Esophagus squamous epithelium (tissue), 5 donors: ENCODE measurements at places on chromosomes 2 and 18.

DNA sequence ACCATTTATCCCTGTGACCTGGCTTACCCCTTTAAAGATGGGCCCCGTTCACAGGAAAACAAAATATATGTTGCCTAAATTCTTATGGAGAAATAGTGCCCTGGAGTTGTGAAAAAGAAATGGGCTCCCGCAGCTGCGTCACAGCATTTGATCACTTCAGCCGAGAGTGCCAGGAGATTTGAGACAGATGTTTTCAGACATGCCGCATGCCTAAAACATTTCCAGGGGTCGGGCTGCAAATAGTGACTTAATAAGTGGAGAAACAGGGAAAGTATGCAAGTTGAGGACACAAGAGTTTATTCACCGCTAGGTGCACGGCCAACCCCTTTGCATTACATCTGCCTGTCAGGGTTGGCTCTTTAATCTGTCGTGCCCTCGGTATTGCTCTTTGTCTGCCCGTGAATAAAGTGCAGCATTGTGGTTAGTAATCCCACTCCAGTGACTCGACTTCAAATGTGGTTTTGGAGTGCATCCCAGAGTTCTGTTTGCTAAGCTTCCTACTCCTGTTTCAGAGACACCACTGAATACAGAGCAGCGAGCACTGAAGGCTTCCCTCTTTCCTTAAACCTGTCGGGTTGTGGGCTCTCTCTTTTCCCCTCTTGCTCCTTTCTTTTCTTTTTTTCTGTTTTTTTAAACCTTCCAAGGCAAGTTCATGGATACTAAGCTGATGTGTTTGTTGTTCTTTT is 187.5 kb downstream of the LTBP1 start:
- no peak for DNase-seq

DNA sequence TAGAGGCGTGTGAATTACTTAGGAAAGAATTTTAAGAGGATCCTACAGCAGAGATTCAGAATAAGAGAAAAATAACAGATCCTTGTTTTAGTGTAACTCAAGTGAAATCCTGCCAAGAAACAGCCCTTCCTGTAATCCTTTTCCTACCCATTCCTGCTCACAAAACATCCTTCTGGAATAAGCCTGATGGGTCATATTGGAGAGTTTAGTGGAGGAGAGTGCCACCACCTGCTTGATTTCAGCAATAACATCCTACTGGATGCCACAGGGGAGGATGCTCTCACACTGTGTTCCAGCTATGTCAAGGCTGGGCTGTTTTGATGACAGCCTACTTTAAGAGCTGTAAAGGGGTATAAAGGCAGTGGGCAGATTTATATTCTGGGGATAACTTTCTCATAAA is 54.8 kb upstream of the CCDC178 start:
- DNase-seq: no peak

DNA sequence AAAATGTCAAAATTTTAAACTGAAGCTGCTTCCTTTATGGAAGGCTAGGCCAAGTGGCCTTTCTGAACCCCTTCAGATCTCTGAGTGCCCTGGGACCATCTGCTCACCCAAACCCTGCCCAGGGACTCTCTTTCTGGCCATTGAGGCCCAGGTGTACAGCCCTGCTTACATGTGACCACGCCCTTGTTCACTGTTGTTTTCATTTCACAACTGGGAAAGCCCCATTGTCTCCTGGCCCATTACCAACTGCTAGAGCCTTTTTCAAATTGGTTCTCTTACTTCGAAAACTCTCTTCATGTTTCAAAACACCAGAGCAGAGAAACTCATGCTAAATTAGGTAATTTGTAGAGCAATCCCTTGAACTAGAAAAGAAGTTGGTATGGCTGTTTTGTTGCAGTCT is 219.5 kb upstream of the TANK start:
- DNase-seq: no peak

- DNase-seq: no peak
Observed at GRCh38 chr2:133667085-133667484, 98.8 kb upstream of the NCKAP5 start.

- no peak for DNase-seq
Observed at GRCh38 chr2:234164493-234165413, 114.3 kb downstream of the SPP2 start.

DNA sequence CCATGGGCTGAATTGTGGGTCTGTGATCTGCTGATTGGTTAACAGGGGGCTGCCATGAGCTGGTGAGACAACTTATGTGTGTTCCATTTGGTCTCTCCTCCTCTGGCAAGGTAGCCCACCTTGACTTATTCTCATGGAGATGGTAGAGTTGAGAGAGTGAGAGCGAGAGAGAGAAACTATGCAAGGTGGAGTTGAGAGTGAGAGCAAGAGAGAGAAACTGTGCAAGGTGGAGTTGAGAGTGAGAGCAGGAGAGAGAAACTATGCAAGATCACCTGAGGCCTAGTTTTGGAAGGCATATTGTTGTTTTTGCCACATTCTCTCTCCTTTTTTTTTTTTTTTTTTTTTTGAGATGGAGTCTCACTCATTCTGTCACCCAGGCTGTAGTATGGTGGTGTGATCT is 155.7 kb downstream of the UBR3 start:
- no peak for DNase-seq

DNA sequence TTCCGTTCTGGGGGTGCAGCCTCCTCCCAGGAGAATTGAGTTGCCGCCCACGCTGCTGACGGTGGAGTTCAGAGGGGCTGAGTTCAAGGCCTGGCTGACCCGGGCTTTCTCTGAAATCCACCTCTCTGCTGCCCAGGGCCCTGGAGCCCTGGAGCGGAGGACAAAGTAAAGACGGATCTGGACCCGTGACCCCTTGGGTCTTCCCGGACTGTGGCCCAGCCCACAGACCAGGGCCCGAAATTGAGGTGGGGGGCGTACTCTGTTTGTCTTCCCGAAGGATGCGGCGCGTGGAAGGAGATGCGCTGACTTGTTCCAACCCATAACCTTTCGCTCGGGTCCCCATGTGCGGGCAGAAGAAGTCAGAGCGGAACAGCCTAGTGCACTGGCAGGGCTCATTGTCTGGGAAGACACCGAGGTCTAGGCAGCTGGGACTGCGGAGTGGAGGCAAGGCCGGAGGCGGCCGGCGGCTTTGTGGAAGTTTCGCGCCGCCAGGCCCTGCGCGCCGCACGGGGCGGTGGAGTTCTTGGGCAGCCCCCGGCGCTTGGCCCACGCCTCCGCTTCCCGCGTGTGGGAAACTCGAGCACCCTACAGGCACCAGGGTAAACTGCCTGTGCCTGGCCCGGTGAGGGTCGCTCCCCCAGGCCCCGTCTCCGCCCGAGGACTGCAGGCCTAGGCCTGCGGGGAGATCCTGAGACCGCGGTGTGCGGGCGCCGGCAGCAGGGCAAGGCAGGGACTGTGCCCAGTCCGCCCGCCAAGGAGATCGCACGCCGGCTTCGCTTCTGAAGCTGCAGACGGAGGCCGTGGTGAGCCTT is 9.8 kb downstream of the POU3F3 start:
- no peak for DNase-seq

DNA sequence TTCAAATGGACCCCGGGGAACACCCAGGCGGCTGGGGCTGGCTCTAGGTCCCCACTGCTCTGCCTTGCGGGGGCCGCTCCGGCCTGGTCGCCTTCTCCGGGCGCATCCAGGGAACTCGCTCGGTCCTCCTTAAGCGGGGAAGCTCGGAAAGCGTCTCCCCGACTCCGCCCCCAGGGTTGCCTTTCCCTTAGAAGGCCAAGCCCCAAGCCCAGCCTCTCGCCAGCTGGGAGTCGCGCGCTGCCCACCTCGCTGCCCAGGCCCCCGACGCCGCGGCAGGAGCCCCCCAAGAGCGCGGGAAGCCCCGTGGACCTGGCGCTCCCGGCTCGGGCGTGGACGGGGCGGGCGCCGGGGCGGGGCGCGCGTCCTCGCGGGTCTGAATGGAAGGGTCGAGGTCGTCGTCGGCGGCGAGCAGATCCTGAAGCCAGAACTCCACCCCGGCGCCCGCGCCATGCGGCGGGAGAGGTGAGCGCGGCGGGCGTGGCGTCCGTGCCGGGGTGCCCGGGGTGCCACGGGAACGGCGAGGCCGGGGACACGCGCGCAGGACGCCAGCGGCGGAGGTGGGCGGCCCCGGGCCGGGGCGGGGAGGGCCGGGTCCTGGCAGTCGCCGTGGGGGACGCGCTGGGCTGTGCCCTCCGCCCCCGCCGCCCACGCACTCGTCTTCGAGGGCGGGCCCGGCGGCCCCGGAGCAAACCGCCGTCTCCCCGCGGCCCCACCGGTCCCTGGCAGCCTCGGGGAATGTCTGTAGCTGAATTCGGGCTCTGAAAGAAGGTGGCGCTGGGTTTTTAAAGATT is at the start of gene BOK:
TSS of gene BOK (plus strand) at position 214 of the 791 bp plus-strand sequence. CDS start 739 bp downstream, outside the sequence.
- no peak for DNase-seq

DNA sequence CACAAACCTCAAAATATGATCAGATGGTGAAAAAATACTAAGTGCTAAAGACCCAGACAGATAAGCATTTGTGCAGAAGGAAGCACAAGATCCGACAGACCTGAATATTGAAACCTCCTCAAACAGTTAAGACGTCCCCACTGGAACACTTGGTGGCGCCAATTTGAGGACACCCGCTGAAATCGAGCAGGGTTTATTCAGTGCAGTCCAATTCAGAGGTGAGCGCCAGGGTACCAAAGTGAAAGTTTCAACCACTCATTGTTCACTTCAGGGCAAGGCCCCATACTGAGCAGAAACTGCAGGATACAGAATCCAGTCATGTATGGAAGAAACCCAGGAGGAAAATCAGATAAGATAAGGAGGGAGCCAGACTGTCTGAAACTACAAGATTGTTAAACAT is 417.6 kb downstream of the LRRTM4 start:
- DNase-seq: no peak

DNA sequence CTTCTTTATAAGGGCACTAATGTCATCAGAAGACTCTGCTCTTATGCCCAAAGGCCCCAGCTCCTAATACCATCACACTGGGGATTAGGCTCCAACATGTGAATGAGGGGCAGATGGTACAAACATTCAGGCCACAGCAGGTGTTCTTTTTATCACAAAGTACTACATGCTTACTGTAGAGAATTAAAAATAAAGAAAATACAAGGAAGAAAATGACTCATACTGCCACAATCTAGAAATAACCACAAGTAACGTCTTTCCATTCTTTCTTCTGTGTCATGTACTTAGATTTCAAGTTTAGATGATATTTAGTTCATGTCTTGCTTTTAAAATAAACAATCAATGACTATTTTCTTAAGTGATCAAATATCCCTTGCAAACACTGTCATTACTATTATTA is 100.3 kb upstream of the NEDD4L start:
- DNase-seq: no peak

- no peak for DNase-seq
Observed at GRCh38 chr2:205696331-205696926, 14.1 kb downstream of the NRP2 start.

GRCh38 chr2:43426305-43427031 is 169.4 kb downstream of the THADA start:
- DNase-seq: no peak

GRCh38 chr18:74836296-74837139 is 238.8 kb downstream of the ZNF407 start:
- DNase-seq: no peak

DNA sequence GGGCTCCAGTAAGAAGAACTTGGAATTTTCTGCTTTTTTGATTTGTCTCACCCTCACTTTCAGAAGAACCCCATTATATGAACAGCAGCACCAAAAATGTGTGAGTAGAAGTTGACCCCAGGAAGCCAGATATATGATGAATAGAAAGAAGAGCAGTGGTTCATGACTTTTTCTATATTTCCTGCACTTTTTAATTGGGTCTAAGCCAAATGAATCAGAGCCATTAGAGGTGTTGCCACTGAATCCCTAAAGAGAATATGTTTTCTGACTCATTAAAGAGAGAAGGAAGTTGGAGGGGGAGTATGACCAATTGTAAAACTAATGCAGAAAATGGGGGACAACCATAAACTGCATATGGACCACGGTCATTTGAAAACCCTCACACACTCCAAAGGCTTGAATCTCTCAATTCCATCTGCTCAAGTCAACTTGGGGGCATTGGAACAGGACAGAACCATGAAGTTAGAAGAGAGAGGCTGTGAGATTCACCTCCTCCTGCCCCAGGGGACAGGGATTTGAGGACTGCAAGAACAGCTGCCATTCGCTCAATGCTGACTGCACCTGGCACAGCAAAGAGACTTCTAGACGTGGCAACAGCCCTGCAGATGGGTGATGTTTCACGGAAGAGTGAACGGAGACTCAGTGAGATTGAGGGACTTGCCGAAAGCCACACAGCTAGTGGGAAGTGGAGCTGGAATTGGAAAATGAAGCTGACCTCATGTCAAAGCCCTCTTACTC is 3.0 kb downstream of the DAPL1 start:
- DNase-seq: no peak

DNA sequence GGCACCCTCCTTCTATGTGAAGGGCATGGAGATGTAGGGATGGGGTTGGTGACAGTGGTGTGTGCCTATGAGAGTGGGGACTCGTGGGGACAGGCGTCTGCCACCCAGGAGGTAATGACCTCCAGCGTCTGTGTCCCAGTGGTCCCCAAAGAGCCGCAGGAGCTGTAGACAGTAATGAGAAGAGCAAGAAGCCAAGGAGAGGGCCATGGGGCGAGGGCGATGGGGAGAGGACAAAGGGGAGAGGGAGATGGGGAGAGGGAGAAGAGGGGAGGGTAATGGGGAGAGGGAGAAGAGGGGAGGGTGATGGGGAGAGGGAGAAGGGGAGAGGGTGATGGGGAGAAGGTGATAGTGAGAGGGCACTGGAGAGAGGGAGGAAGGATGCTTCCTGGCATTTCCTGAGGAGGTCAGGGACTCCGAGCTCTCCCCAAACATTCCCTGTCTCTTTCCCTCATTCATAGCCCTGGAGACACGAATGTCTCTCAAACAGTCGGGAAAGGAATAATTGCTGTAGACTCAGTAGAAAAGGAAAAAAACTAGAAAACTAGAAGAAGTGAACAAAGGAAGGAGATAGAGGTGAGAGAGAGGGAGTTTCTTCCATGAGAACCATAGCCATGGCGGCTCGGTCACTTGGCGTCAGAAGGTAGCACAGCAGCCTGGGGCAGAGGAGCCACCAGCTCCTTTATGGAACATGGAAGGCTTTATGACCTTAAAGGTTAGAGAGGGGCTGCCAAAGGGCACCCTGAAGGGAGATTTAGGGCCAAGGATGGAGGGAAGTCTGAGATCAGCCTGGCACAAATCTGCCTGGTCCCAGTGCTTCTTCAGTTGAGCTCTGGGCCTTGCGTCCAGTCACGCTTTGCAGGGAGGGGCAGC is 39.5 kb downstream of the PSD4 start:
- no peak for DNase-seq

DNA sequence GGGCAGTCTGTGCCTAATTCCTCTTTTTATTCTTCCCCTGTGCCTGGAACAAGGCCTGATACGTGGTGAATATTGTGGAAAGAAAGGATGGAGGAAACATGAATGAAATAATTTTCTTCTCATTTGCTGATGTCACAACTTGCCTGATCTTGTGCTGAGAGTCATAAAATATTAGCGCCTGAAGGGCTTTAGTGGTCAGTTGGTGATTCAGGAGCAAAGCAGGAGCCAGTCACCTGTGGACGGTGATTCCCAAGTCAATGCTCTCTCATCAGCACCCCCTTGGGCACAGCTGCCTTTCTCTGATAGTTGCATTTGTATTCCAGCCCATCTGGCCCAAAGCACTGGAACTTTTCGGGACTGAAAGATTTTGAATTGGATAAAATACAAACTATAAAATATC is 502.6 kb upstream of the RAB12 start:
- no peak for DNase-seq

GRCh38 chr2:54758951-54759350 is 35.5 kb downstream of the EML6 start:
- DNase-seq: no peak

GRCh38 chr2:96291751-96292150 is 13.6 kb downstream of the SNRNP200 start:
- no peak for DNase-seq
